ENCODE measurements at places on chromosomes 4 and X.

DNA sequence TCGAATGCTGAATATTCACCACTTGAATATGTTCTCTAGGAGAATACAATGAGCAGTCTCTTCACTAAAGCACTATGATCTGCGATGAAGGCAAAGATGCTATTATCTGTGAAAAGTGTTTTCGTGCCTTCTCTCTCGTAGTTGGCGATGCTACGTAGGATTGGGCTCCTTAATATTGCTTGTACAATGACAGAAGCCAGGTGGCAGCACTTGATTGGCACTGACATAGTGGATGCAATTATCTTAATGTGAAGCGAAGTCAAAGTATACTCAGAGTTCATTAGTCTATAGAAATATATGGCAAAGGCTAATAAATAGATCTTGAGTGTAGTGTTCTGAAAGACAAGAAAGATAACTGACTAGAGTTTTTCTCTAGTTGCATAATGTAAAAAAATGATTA, 1135.7 kb upstream of the AGA start:
- DNase-seq = no peak

DNA sequence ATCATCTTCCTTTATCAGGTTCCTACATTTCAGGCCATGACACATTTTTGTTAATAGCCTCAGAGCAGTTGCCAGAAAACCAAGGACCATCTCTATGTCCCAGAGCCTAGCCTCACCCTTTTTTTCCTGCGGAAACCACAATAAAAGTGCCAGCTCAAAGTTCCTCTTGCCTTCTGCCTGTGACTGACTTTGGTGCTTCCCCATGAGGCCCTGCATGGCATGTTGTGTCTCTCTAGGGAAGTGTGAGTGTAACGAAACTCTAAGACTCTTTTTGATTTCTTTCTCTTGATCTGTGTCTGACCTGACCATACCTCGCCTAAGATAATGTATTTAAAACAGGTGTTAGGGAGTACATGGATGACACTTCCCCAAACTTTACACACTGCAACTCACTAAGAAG, 642.3 kb upstream of the BOD1L1 start:
- DNase-seq = no peak

DNA sequence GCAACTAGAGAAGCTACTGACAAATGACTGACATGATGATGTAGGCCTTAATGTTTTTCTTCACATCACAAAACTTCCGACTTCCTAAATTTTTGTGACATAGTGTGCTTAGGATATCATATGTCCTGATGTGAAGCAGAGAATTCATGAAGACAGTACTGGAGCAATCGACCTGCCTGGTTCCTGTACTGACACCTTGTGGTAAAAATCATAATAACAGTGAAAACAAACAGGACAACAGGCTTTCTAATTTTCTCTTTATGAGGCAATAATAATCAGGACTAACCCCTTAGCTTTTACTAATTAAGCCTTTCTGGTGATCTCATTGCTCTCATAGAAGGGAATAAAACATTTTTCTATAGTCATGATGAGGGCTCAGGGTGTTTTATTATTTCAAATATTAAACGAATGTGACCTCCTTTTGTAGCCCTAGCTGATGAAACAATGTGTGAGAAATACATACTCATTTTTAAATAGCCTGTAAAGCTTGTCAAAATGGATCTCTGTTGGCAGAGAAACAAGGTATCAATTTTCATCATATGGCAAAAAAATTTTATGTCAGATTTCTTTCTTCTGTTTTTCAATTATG, 158.4 kb downstream of the TENT5D start:
- no peak for DNase-seq

DNA sequence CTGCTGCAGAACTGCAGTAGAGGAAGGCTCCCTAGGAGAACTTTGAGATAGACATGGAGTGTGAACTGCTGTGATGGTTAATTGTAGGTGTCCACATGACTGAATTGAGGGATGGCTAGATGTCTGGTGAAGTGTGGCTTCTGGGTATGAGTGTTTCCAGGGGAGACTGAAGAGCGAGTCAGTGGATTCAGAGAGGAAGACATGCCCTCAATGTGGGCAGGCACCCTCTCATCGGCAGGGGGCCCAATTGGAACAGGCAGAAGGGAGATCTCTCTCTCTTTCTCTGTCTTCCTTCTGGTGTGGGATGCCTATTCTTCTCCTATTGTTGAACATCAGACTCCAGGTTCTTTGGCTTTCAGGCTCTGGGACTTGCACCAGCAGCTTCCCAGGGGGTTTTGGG, 304.7 kb upstream of the GATB start:
- no peak for DNase-seq

DNA sequence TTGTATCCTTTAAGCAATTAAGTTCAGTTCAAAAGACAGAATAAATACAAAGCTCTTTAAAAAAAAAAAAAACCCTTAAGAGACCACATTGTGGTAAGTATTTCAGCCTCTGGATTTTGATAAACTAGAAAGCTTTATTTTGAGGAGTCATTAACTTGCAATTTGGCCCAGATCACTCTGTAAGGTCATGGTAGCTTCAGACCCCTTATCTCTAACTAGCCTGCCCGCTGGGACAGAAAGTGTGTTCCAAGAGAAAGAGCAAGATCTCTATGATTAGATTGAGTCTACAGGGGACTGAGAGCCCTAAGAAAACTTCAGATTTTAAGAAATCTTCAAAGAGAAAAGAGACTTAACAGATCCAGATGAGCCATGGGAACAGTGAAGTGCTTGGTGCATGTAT, 45.6 kb downstream of the GALNT7 start:
- no peak for DNase-seq

DNA sequence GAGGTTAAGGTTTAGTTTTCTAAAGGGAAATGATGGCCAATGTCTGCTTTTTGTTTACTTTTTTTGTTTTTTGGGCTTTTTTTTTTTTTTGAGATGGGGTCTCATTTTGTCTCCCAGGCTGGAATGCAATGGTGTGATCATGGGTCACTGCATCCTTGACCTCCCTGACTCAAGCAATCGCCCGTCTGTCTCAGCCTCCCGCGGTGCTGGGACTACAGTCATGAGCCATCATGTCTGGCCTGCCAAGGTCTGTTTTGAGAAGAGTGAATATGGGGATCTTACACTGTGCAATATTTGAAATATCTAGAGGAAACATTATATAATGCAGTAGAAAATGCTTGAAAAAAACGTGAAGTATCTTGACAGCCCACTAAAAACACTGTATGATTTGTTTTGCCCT, 162.5 kb downstream of the GASK1B start:
- no peak for DNase-seq

All from stimulated activated CD8-positive, alpha-beta memory T cell treated with anti-CD3 and anti-CD28 coated beads, Interleukin-4, amount 100 ng/mL, for 48 hours (primary cell).